ENCODE measurements at places on chromosomes 1 and 21.

DNA sequence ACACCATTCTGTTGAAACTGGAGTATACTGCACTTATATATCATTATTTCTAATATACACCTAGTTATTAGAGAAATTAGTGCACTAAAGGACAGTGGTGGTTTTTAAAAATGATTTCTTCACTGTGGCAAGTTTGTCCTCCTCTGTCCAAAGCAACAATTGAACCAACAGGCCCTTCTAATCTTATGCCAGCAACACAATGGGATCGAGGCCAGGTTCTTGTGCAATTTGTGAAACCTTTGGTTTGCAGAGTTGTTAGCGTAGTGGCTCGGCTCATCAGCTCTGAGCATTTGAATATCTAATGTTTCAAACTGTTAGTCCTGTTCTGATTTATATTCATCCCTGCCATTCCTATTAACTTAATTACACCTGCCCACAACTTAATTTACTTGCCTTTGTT lies 9.9 kb upstream of the LRRC39 start:
- no peak for DNase-seq

DNA sequence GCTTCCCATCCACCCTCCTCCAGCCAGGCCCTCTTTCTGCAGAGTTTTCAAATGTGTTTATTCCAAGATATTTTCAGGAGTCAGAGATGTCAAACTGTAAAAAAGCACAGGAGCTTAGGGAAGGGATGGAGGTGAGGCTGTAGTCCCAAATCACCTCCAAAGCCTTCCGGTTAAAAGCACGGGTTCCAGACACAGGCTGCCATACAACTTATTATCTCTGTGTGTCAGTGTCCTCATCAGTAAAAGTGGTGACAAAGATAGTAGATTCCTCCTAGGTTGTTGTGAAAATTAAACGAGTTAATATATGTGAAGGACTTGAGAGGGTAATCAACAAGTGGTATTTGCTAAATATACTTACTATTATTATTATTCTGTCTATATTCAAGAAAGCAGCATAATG lies 15.1 kb downstream of the S100A7A start:
- DNase-seq, result no peak

- DNase-seq, result no peak
Measured at GRCh38 chr1:211182746-211183145, 48.8 kb upstream of the KCNH1 start.

DNA sequence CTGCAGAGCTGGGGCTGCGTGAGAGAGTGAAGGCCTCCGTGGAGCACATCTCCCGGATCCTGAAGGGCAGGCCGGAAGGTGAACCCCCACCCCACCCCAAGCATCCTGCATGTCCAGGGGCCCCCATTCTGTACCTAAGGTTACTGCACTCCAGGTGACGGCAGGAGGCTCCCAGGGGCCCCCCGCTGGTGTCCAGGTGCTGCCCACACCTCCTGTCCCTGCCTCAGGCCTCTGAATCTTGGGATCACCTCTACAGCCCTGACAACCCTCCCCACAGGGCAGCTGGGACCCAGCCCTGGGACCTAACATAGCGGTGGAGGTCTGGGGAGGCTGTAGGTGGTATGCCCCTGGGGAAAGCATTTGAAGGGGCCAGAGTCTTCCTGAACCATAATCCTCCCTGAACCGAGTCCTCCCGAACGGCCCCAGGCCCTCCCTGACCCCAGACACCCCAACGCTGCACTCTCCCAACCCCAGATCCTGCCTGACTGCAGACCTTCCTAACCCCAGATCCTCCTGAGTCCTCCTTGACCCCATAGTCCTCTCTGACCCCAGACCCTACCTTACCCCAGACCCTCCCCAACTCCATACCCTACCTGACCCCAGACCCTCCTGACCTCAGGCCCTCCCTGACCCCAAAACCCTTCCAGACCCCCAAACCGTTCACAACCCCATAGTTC lies 33.5 kb downstream of the TRIM11 start:
- no peak for DNase-seq

- no peak for DNase-seq
Measured at GRCh38 chr1:31790641-31791091, 25.2 kb downstream of the SPOCD1 start.

DNA sequence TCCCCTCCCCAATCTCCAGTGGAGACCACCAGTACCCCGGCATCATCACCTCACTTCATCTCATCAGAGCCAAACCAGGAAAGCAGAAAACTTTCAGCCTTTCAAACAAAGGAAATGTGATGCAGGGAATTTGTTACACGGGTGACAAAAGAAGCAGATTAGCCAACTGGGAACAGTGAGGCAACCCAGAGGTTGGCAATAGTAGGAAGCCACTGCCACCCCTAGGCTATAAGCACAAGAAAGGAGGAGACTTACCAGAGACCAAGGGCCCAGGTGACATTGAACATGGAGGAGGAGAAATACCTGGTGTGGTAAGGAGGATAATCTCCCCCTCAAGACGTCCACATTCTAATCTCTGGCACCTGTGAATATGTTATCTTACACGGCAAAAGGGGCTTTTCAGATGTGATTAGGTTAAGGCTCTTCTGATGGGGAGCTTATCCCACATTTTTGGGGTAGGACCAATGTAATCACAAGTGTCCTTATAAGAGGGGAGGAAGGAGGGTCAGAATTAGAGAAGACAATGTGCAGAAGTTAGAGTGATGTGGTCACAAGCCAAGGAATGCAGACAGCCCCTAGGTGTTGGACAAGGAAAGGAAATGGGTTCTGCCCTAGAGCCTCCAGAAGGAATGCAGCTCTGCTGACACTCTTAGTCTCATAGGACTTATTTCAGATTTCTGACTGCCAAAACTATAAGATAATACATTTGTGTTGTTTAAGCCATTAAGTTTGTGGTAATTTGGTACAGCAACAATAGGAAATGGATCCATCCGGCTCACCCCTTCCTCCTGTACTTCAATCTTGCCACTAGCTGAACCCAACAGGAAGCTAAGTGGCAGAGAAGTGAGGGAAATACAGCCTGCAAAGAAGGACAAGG lies 83.6 kb upstream of the VAV3 start:
- no peak for DNase-seq

DNA sequence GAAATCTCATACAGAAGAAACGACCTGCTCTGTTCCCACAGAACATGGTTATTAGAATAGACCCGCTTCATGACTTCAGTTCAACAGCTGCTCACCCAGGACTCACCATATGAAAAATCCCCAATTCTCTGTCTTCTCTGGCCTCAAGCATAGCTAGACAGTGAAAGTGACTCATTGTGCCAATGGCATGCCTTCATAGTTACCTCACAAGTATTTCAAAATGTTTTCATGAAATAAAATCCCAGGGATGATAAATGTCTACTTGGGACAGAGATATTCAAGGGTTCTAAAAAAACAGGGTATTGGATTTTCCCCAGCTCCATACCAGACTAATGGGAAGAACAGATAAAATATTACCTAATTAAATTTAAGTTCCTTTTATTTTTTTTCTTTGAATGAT lies 82.3 kb downstream of the NOTCH2 start:
- no peak for DNase-seq

DNA sequence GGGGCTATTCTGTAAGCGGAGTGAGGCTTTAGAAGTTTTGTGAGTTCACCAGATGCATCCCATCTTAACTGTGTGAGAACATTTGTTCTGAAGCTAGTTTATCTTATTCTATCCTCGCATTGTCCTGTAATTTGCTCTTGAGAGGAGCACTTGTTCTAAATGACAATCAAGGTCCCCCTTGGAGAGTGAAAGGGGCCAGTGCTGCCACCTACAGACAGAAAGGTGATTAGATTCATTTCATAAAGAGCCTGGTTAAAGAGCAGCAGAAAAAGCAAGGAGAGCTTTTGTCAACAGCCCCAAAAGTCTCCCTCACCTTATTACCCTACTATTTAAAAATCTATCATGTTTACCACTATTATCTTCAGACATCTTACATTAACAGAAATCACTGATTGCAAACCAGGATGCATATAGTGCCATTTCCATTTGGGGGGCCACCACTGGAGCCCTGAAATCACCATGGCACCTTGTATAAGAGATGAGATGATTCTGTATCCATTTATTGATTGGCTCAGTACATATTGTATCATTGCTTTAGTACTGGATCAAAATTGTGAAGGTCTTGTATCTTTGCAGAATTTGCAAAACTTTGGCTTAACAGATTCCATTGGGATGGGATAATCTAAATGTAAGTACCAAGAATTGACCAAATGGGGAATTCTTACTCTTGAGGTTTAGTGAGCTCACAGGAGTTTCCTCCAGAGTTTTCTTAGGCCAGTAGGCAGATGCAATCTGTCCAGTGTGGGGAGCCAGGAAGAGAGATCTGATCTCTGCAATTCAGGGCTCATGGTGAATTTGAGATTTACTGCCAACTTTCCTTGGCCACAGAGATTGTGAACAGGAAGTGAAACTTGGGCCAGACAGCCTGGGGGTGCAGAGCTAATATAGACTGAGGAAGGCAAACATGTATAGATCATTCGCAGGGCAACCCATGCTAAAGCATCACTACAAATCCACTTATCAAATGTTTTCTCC lies 64.3 kb upstream of the TRABD2B start:
- DNase-seq, result no peak

GRCh38 chr1:81577004-81577697 lies 223.6 kb upstream of the ADGRL2 start:
- no peak for DNase-seq

- no peak for DNase-seq
Measured at GRCh38 chr1:55128418-55128995, 86.7 kb downstream of the USP24 start.

- DNase-seq, result no peak
Measured at GRCh38 chr1:161834967-161835550, 68.9 kb downstream of the ATF6 start.

DNA sequence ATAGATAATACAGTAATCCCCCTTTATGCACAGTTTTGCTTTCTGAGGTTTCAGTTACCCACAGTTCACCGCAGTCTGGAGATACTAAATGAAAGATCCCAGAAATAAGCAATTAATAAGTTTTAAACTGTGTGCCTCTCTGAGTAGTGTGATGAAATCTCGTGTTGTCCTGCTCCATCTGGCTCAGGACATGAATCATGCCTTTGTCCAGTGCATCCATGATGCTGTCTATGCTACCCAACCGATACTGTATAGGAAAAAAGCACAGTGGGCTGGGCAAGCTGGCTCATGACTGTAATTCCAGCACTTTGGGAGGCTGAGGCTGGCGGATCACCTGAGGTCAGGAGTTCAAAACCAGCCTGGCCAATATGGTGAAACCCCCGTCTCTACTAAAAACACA lies 85.0 kb upstream of the SLC2A1 start:
- no peak for DNase-seq
